CD8-positive, alpha-beta T cell (primary cell): ENCODE measurements at places on chromosomes 12 and 14.
A peak's percentile ranks its signal among the peaks of the same experiment; 100 is the strongest.

- no peak for DNase-seq
Measured at GRCh38 chr14:35412272-35413056, 7.9 kb upstream of the NFKBIA start.

DNA sequence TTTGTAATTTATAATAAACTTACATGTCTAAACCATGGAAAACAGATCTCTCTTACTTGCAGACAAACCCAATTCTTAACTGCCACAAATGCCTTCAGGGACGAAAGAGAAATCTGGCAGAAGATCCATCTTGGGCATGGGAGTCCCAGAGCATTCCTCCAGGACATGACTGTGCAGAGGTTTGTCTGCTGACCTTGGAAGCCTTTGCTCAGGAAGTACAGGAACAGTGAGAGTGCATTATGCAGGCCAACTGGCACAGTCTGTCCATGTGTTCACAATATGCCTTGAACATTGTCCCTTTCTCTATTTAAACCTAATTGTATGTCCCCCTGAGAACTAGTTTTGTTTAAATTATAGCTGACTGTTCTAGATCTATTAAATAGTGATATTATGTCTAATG is 467.1 kb downstream of the ATP23 start:
- no peak for DNase-seq

DNA sequence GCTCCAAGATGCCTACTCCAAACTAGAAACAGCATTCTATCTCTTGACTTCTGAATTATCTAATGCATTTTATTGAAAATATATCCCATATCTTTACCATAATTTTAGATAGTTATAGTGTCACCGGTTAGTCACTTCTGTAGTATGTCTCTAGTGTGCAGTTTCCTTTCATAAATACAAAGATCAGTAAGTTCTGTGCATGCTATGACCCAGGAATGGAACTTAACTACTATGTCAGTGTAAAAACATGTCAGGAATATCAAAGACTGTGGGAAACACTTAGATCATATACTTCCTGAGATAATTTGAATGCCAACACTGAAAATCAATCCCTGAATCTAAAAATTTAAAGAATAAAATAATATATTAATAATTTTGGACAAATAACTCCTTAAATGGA is 237.6 kb downstream of the ATXN7L3B start:
- DNase-seq, result no peak

GRCh38 chr12:113781415-113782198 is 184.5 kb downstream of the RBM19 start:
- no peak for DNase-seq

DNA sequence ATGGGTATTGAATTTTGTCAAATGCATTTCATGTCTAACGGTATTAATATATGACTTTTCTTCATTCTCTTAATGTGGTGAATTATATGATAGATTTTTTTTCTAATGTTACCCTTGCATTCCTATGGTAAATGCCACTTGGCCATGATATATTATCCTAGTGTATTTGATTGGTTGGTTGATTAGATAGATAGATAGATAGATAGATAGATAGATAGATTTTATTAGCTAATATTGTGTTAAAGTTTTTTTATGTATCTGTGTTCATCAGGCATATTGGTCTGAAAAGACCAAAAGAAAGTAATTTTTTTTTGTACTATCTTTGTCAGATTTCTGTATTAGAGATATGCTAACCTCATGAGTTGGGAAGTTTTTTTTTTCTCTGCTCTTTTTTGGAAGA is 124.6 kb downstream of the TGFB3 start:
- no peak for DNase-seq

- DNase-seq, result no peak
Measured at GRCh38 chr14:90785471-90785870, 30.8 kb downstream of the TTC7B start.

DNA sequence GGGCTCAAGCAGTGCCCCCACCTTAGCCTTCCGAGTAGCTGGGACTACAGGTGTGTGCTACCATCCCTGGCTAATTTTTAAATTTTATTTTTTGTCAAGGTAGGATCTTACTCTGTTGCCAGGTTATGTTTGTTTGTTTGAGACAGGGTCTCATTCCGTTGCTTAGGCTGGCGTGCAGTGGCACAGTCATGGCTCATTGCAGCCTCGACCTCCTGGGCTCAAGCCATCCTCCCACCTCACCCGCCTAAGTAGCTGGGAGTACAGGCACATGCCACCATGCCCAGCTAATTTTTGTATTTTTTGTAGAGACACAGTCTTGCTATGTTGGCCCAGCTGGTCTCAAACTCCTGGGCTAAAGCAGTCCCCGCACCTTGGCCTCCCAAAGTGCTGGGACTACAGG is 83.3 kb upstream of the KCNH3 start:
- no peak for DNase-seq

GRCh38 chr12:6345319-6346091 is 3.6 kb upstream of the TNFRSF1A start:
- no peak for DNase-seq

DNA sequence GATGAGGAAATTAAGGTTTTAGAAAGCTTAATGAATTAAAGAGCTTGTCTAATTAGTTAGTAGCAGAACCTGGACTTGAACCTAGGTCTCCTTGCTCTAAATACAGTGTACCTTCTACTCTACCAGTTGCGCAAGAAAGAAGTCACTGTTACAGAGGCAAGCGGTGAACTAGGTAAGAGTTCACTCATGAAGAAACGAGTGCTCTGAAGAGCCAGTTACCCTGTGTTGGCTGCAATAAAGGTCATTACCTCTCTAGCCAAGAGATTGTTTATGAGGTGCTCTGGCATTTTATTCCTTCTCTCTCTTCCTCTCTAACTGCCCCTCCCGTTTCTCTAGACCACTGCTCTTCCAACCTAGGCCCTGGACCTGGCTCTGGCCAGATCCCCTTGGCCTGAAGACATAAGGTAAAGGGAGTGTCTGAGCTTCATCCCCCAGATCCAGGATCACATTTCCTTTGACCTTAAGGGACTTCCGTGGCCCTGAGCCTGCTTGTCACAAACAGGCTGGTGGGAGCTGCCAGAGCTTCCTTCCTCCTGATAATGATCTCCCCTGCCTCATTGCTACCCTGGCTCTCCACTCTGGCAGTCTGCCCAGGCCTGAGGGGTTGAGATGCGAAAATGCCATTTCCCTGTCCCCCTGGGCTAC is 1.9 kb downstream of the RNASE7 start:
- DNase-seq, result peak; percentile 26

DNA sequence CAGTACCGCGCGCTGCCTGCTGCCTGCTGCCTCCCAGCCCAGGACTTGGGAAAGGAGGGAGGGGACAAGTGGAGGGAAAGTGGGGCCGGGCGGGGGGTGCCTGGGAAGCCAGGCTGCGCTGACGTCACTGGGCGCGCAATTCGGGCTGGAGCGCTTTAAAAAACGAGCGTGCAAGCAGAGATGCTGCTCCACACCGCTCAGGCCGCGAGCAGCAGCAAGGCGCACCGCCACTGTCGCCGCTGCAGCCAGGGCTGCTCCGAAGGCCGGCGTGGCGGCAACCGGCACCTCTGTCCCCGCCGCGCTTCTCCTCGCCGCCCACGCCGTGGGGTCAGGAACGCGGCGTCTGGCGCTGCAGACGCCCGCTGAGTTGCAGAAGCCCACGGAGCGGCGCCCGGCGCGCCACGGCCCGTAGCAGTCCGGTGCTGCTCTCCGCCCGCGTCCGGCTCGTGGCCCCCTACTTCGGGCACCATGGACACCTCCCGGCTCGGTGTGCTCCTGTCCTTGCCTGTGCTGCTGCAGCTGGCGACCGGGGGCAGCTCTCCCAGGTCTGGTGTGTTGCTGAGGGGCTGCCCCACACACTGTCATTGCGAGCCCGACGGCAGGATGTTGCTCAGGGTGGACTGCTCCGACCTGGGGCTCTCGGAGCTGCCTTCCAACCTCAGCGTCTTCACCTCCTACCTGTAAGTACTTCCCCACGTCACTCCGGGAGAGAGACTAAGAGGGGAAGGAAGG is at the start of gene LGR5:
Gene LGR5 (plus strand): TSS at position 186 of the 732 bp plus-strand sequence. CDS start 283 bp downstream, at position 469.
- DNase-seq, result no peak

GRCh38 chr14:77868552-77869285 is 68.8 kb downstream of the ADCK1 start:
- DNase-seq, result no peak

DNA sequence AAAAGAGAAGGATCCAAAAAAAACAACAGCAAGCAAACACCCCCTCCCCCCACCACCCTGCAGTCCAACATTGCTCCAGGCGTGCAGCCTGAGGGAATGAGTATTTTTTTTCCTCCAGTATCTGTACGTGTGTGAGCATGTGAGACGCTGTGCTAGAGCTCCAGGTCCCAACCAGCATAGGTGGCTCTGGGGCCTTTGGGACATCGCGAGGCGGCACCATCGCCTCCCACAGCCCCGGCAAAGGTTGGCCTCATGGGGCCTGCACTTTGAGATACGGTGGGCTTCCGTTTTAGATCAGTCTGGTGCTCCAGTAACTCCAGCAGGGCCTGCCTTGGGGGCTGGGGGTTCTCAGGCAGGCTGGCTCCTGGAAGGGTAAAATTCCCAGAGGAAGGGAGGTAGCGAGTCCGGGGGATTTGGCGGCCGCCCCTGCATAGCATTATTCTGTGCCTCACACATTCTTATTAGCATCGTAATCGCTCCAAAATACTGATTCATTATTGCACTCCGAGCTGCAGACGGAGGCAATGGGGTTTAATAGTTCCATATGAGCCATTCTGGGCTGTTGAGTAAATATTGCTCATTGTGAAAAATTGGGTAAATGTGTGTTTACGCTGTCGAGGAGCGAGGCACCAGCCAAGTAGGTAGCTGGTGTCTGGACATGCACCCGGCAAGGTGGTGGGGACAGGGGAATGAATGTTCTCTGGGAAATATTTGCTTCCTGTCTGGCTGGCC is 143.1 kb upstream of the MYL2 start:
- DNase-seq, result no peak

- DNase-seq, result no peak
Measured at GRCh38 chr14:35420036-35420811, 15.7 kb upstream of the NFKBIA start.

GRCh38 chr14:89304972-89305703 is 111.9 kb downstream of the FOXN3 start:
- no peak for DNase-seq

- no peak for DNase-seq
Measured at GRCh38 chr14:70045844-70046535, 142.8 kb downstream of the SLC8A3 start.

- no peak for DNase-seq
Measured at GRCh38 chr12:9597365-9597764, 10.4 kb downstream of the KLRB1 start.

GRCh38 chr12:42741091-42741490 is 151.5 kb upstream of the PRICKLE1 start:
- DNase-seq, result no peak

DNA sequence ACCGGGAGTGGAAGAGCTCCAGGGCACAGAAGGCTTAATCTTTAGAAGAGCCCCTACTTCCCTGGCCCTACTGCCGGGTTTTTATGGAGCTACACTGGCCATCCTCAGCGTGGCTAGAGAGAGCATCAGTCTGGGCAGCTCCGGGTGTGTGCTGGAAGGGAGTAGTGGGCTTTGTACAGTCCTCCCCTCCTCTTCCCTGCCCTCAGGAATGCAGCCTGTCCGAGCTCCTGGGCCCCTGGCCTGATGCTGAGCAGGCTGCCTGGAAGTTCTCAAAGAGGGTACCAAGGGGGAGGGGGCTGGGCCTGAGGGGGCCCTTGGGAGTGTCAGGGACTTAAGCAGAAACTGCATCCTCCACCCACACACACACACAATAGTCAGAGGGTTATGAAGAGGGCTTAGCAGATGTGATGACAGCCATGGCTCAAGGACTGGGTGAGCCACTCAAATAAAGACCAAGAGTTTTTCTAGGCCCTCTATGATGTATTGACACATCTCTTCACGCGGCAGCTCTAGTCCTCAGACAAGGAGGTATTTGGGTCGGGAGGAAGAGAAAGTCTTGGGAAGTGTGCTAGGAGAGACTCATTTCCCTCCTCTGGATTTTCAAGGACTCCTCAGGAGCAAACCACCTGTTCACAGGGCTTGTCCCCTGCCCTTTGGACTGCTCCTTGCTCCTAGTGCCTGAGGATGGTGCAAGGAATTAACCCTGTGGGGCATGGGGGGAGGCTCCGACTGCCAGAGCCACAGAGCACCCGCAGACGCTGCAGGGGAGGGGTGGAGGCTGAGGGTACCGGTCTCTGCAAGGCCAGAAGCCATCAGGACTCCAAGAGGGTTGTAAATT is 16.5 kb upstream of the FIGNL2 start:
- DNase-seq, result no peak

- peak; percentile 27 for DNase-seq
Measured at GRCh38 chr14:91878274-91878673, 10.9 kb upstream of the TC2N start.

DNA sequence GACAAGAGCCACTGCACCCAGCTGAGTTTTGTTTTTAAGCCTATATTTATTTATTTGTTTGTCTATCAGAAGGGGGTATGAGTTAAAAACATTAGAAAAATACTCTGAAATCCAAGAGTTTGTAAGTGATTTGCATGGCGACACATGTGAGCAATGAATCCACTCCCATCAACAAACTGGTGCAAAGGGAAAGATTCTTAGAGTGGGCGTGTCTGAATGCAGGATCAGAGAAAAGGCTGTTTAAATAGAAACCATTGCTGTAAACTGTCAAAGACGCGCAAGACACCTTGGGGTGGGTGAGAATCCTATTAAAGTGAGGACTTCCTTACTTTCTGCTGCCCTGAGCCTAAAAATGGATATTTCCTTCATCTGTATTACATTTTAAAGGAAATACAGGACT is 51.9 kb downstream of the ZFYVE26 start:
- DNase-seq, result no peak

GRCh38 chr12:72570601-72571000 is 298.4 kb downstream of the TRHDE start:
- no peak for DNase-seq

DNA sequence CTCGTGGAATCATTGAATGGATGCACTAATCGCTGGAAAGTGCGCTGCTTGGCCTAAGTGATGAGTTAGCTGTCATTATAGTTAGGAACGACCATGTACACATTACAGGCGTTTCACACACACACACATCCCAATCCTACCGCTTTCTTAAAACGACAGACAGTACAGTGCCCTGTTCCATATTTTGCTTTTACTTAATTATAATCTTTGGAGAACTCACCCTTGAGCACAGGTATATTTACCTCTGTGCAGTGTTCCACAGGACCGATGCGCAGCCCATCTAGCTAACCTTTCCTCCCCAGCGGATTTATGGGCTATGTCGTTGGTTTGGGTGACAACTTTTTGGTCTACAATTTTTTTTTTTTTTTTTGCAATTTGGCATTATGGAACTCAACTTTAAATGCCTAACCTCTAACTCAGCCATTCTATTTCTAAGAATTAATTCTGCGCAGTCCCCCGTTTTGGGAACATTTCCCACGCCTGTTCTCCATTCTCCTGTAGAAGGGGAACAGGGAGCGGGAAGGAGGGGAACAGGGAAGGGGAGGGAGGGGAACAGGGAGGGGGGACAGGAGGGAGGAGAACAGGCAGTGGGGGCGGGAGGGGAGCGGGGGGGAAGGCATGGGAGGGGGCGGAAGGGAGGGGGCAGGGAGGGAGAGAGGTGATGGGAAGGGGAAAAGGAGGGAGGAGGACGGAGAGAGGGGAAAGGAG is 663 bp upstream of the ULK1 start:
- DNase-seq, result peak; percentile 46
